ENCODE measurements at places on chromosomes 7 and 10.

- no peak for DNase-seq
These were observed 40.0 kb upstream of the PDK4 start for GRCh38 chr7:95636140-95636940.

DNA sequence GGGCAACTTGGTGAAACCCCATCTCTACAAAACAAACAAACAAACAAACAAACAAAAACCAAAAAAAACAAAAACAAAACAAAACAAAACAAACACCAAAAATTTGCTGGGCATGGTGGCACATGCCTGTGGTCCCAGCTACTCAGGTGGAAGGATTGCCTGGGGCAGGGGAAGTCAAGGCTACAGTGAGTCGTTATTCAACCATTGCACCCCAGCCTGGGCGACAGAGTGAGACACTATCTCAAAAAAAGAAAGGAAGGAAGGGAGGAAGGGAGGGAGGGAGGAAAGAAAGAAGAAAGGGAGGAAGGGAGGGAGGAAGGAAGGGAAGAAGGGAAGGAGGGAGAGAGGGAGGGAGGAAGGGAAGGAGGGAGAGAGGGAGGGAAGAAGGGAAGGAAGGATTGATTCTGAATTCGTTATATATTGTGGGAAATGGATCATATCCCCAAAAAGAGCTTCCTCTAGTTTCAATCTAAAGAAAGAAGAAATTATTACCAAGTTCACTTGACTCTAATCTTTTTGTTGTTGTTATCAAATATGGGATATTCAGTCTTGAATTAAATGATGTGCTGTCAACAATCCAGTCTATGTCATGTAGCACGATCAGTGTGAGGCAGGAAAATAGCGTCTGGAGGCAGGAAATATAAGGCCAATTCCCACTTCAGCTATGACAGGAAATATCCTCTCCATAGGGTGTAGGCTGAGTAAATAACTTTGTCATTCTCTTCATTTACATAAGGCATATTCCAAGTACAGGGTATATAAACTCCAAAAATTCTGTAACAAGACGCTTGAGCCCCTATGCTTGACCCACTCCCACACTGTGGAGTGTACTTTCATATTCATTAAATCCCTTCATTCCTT lies 26.2 kb upstream of the TRIM24 start:
- no peak for DNase-seq

- DNase-seq: no peak
These were observed 17.7 kb downstream of the GOLGA7B start for GRCh38 chr10:97867220-97867800.

GRCh38 chr7:28224675-28225074 lies 44.1 kb upstream of the JAZF1 start:
- no peak for DNase-seq

DNA sequence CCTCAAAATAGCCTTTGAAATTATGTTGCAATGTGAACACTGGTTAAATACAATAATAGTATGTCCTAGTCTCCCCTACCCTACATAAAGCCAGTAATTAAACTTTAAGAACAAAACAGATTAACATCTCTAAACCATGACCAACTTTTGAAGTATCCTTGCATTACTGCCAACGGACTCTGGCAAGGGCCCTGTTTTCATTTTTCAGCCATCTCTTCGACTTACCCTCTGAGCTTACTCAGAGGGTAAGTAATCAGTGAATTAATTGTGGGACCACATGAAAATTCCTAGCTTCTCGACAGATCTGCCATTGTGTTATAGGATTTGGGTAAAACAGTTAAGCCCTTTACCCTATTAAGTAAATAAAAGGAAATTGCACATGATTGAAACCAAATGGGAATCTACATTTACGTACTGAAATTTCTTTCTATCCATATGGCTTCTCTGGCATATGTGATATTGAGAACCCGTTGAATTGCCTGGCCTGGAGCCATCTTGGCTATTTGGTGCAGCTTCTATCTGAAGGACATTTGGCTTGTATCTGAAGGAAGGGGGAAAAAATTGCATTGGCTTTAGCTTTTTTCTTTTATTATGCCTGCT lies 39.6 kb downstream of the DYNC1I1 start:
- DNase-seq: peak; percentile 86

DNA sequence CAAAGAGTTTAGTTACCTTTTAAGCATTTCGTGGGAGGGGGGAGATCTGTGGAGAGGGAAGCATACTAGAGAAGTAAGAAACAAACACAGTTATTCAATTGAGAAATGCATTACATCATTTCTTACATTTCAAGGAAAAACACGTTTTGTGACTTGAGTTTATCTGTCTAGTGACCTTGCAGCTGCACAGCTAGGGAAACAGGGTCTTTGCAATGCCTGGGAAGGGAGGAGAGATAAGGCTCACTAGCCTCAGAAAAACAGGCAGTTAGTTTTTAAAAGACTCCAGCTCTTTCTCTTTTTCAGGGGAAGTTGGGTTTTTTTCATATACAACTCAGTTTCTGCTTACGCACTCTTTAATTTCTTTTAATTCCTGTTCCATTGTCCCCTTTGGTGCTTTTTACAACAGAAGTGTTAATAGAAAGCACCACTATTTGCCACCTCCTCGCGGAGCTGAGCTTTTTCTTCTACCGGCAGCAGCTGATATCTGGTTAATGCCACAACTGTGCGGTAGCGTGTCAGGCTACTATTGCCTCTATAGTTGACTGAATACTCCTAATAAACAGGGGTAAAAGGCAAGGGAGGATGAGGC lies 5.6 kb downstream of the CYP3A43 start:
- no peak for DNase-seq

DNA sequence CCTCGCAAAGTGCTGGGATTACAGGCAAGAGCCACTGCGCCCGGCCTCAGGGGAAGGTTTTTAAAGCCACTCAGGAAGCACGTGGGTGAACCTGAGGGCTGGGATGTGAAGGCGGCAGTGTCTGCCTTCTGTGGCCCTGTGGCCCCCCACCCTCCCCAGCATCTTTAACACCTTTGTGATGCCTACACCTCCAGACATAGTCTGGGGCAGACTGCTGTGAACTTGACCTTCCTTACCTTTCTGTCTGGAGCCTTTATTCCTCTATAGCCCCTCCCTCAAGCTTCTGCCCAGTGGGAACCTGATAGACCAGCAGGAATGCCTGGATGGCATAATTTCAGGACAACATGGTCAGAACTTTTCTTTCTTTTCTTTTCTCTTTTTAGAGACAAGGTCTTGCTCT lies 550.2 kb downstream of the GALNT17 start:
- no peak for DNase-seq

DNA sequence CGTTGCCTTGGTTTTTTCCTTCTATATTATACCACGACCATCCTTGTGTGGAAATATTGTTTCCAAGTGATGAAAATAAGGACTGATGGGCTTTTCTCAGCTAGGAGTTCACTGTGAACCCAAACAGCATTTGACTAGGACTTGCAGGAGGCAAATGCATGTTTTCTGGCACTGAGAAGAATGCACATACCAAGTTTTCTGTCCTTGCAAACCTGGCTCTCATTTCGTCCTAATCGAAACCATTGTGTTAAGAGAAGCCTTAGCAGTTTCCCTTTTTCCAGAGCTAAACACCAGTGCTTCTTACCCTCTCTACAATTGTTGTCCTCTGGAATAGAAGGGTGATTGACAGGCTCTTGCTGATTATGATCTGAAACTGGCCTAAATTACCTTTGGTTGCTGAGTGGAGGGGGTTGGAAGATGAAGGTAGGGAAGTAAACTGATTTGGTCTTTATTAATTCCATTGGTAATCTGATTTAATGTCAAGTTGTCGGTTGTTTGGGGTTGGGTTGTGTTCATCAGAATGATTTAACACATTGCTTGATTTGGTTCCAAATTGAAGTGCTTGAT lies 33.1 kb upstream of the ELMO1 start:
- no peak for DNase-seq

Measured in NCI-H1092 (cell line).